SJCRH30 (cell line): ENCODE measurements at places on chromosomes 7 and 10. TPM values are rescaled to one million over a fixed set of nuclear protein-coding genes. Genes with fewer than 3 reads are reported as not detected.

ITIH2 gene
- total RNA-seq: not detected in 2 replicates

DNA sequence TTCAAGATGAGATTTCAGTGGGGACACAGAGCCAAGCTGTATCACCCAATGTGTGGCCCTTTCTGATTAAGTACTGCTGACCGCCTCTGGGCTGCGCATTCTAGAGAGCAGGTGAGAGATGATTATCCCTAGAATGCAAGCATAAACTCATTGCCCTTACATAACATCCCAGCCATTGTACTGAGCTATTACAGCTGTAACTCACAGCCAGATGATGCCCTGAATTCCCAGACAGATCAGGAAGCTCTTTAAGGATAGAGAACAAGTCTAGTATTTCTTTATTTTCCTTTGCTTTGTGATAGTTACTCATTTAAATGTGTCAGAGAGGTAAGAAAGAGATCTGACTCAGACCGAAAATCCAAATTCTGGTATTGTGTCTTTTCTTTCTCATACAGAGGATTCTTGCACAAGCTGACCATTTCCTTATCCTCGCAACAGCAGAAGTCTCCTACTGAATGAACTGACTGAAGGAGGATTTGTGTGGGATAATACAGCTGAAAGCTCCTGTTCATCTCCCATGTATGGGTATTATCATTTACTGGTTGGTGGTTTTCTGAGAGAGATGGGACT, 58.4 kb downstream of the ZNF22 start:
- DNase-seq: no peak

DNA sequence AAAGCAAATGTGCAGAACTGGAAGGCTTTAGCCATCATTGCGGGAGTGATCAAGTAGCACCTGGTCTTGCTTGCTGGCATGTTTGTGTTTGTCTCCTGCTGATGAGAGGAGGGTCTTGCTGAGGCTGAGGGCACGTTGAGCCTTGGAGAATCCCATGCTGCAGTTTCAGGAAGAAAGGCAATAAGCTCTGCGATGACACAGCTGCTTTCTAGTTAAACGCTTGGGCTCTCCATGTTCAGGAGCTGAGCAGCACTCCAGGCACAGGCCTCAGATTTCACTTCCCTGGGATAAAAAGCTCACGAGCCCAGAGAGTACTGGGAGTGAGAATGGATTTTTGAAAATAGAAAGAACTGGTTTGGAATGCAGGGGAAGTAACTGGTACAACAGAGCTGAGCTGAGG, 100.8 kb downstream of the LRRC18 start:
- DNase-seq: no peak

GRCh38 chr7:20352573-20353306, 22.0 kb downstream of the ITGB8 start:
- DNase-seq: no peak

DNA sequence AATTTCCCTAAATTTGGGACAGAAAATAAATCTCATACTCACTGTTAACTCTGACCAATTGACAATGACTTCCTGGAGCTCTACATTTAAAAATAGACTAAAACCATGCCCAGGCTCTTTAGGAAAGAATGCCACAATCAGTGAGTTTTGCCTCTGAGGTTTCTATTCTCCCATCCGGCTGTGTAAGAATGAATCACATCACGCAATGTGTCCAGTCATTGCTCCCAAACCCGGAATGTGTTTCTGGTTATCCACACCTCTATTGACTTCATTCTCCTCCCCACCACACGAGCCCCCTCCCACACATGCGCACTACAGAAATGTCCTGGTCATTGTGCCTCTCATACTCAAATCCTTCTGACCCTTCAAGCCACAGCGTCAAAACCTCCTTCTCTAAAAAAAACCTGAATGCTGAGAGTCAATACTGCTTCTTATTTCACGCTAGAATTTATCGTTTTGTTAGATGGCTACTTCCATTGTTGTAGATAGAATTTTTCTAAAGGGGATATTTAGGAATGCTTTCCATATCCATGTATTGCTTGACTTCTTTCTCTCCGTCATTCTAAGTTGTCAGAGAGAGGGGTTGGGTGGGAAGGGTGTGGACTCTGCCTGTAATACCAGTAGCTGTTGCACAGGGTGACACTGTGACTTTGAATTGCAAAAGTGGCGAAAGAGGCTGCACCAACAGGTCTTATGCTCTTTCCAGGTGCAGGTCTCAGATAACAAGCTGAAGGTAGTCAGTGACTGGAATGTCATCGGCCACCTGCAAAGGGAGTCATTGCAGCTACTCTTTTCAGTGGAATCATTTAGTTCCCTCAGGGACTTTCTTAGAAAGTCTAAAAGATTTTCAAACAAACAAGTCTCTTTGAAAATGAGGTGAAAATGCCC, 356.6 kb downstream of the PAXIP1 start:
- DNase-seq: no peak

DNA sequence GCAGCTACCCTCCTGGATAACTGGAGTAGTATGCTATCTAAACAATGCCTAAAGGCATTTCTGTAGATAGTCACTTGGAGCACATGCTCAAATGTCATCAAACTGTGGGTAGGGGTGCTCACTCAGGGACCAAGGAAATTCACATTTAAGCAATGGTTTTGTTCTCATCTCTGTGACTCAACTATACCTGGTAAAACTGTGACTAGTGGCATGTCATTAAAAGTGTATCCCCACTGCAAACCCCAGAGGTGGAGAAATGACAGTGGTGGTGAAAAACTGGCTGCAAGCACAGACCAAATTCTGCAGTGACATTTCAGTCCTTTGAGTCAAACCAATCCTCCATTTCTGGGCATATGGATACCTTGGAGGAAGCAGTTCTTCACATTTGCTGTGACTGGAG, 134.2 kb upstream of the EFCAB10 start:
- no peak for DNase-seq

GRCh38 chr7:55063633-55064032, 44.8 kb downstream of the EGFR start:
- DNase-seq: no peak

DNA sequence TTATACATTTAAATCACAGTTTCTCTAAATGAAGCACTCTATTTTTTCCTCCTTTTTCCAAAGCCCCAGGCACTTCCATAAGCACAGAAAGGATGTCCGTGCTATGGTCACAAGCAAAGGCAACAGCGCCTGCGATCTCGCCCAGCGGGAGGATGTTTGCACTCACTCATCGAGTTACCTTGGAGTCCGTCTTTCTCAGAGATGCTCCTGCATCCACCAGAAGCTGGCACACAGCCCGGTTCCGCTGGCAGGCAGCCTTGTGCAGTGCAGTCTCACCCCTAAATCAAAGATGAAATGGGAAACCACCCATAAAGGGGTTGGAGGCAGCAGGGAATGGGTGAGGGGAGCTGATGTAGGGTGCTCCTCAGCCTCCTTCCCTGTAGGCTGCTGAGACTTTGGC, 51.9 kb upstream of the PTN start:
- DNase-seq: no peak

GRCh38 chr7:46363688-46364087, 442.6 kb upstream of the IGFBP3 start:
- no peak for DNase-seq

DNA sequence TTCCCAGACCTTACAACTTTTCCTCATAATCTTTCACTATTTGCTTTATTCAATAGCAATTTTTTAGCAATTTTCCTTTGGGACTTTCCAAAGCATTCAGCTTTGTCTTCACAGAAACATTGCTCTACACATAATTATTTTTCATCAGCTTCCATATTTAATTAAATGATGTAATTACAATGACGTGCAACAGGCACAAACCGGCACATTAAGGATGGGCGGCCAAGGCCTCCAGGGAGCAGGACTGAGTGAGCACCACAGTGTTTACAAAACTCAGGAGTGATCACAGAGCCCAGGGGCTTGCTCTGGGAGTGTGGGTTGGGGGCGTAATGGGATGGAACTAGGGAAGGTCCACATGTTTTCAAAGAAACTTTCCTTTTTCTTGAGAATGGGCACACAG, 69.8 kb downstream of the MAD1L1 start:
- no peak for DNase-seq
